SK-N-SH (cell line): ENCODE measurements at places on chromosomes 16 and 17.

GRCh38 chr16:48197294-48197693, 41.5 kb upstream of the ABCC12 start:
- no peak for DNase-seq

DNA sequence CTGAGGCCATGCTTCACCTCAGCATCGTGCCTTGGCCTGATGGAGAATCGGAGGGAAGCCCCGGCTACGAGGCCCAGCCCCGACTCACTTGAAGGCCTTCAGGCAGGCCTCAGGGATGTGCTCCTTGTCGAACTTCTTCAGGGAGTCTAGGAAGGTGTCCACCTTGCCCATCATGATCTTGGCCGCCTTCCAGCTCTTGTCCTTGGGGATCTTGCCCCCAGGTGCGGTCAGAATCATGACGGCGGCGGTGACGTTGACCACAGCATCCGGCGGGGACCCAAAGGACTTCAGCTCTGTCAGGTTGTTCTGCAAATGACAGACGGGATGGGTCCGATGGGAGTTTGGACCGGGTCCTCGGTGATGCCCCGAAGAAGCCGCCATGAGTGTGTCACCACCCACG, 81.2 kb downstream of the PGS1 start:
- no peak for DNase-seq

DNA sequence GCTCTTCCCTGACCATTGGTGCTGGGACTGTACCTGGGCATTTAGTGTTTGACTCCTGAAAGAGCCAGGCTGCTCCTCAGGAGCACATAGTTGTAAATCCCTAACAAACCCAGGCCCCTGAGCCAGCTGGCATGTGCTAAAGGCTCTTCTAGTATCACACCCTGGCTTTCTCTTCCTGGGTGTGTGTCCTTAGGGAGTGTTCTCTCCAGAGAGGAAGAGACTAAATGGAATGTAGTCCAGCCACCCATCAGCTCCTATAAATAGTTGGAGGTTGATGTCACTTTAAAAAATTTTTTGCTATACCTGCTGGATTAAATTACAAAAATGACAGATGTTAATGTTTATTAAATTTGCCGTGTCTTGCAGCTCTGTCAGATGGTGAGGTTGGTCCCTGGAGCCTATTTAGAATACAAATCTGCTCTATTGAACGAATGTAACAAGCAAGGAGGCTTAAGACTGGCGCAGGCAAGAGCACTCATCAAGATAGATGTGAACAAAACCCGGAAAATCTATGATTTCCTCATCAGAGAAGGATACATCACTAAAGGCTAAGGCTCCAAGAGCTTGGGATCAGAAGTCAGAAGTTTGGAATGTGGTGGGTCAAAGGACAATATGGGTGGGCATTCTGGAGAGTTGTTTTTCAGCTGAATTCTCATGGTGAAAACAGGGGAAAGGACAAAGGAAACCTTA, 13.1 kb upstream of the DUSP14 start:
- no peak for DNase-seq

GRCh38 chr16:85220125-85220839, 108.0 kb upstream of the CIBAR2 start:
- peak; percentile 92 for DNase-seq

DNA sequence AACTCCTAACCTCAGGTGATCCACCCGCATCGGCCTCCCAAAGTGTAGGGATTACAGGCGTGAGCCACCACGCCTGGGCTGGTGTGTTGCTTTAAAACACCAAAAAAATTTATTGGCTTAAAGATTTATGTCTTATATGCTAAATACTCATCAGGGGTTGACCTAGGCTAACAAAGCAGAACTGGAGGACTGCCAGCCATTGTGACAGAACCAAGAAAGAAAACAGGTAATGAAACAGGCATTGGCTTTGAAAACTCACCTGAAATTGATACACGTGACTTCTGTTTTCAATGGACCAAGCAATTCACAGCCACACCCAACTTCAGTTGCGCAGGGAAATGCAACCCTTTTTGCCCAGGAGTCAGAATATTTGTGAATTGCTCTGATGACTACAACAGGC, 4.9 kb upstream of the PHAF1 start:
- no peak for DNase-seq

GRCh38 chr17:20114466-20114865, 105.3 kb downstream of the SPECC1 start:
- DNase-seq = no peak
